ENCODE measurements at places on chromosomes 2 and 18. TPM values are rescaled to one million over a fixed set of nuclear protein-coding genes. Genes with fewer than 3 reads are reported as not detected.

Gene ATP5F1A
- total RNA-seq, result 308 TPM

Gene PLEK
- not detected for total RNA-seq

Gene SLC16A14
- total RNA-seq, result 1.4 TPM

Gene SPDYA
- 0.15 TPM for total RNA-seq

Gene BCL11A
- 0.04 TPM for total RNA-seq

Gene KYNU
- 304 TPM for total RNA-seq

Gene MARCO
- 0.08 TPM for total RNA-seq

Gene UGT1A5
- total RNA-seq, result not detected

Gene IL36RN
- total RNA-seq, result 0.13 TPM

Gene CCDC102B
- total RNA-seq, result 0.25 TPM

Gene TNFAIP6
- 3.0 TPM for total RNA-seq

Gene MAL
- total RNA-seq, result not detected

Gene CFAP53
- total RNA-seq, result 0.33 TPM

Gene ALPG
- 0.15 TPM for total RNA-seq

Gene HOXD12
- total RNA-seq, result not detected

Gene CPLX4
- not detected for total RNA-seq

Gene LYG2
- total RNA-seq, result not detected

Gene DYNAP
- total RNA-seq, result not detected

Gene CCBE1
- 5.8 TPM for total RNA-seq

Gene MCEE
- total RNA-seq, result 12.2 TPM

Gene COL6A3
- total RNA-seq, result 0.09 TPM

Gene SIGLEC15
- total RNA-seq, result 0.44 TPM

Gene GPBAR1
- total RNA-seq, result 0.15 TPM

Gene HEATR5B
- 8.4 TPM for total RNA-seq

Gene SGO2
- total RNA-seq, result 17.0 TPM

Gene C2orf78
- total RNA-seq, result not detected

Gene CGREF1
- 7.9 TPM for total RNA-seq

Gene STPG4
- not detected for total RNA-seq

Gene SLC30A3
- total RNA-seq, result 4.8 TPM

Gene LTBP1
- 29.1 TPM for total RNA-seq

Gene CD226
- 0.17 TPM for total RNA-seq

Gene RAB27B
- total RNA-seq, result 20.5 TPM

Gene HRH4
- not detected for total RNA-seq

Gene SERPINB3
- total RNA-seq, result 0.11 TPM

Gene LINC00305
- not detected for total RNA-seq

All from A549 treated with DMSO at 1 μM for 4 hours (cell line).